M059J (cell line): ENCODE measurements at places on chromosomes 6 and 20.

- DNase-seq = no peak
Observed at GRCh38 chr6:35028781-35029769, 112.1 kb downstream of the TCP11 start.

DNA sequence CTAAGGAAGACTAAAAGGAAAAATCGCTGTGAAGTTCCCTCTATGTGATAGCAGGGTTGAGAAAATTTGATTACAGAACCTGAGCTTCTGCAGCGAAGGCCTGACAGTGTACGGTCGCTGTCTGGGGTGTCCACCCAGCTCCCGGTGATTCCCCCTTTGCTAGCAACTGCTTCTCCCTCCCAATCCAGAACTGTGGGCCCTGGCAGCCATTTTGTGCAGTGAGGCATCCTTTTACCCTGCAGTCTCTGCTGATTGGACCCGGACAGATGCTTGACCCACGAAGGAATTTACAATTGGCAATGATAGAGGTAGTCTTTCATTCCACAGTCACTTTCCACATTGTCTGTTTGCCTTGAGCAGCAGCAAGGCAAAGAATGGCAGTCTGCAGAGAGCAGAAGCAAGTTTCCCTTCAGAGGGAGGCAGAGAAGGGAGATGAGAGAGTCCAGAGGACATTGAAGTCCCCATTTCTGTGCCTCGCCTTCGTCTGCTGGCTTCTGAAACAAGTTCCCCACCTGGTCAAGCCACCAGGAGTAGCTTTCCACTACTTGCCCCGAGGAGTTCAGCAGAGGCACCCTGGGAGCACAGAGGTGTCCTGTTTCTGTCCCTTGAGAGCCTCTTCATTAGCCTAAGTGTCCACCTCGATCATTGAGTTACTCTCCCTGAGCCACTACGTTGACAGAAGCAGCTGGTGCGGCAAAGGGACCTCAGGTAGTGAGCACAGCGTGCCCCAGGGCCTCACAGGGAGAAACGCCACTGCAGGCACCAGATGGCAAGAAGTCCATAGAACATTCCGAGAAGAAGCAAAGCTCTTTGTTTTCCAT is 370.3 kb downstream of the NRN1 start:
- no peak for DNase-seq

DNA sequence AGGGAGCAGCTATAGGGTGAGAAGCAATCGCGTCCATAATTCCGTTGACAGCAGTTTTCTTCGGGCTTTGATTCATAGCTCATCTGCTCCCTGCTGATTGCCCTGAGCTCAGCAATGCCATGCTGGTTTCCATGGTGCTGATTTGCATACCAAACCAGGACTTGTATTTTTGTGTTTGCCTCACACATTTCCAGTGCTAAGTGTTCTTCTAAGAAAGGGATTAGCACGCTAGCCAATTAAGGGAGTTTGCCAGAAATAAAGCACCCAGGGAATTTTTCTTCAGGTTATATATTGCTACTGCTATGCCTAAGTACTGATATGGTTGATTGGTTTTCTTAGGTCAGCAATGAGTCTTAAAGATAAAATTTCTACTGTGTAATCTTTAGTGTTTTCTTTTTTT is 177.6 kb downstream of the PLCB1 start:
- DNase-seq = no peak

GRCh38 chr6:89792881-89793280 is 26.7 kb downstream of the MDN1 start:
- DNase-seq = peak; percentile 23

DNA sequence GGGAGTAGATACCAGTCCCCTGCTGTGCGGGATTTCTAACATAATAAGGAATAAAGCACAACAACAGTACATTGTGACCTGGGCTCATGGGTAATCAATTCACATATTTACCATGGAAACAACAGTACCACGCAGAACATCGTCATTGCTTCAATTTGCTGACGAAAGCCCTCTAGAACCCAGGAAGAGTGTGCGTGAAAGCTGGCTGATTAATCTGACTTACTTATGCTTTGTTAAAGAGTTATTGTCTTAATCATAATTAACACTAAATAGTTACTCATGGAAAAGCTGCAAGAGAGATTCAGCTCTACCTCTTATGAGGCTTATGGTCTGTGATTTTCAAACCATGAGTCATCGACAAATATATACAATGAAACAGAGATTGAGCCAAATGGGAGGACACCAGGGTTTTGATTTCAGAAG is 644.3 kb upstream of the AGPAT4 start:
- DNase-seq = peak; percentile 45

- DNase-seq = no peak
Observed at GRCh38 chr20:63392465-63393365, 31.6 kb upstream of the CHRNA4 start.

GRCh38 chr6:10478187-10479040 is 42.7 kb upstream of the GCNT2 start:
- peak; percentile 68 for DNase-seq

DNA sequence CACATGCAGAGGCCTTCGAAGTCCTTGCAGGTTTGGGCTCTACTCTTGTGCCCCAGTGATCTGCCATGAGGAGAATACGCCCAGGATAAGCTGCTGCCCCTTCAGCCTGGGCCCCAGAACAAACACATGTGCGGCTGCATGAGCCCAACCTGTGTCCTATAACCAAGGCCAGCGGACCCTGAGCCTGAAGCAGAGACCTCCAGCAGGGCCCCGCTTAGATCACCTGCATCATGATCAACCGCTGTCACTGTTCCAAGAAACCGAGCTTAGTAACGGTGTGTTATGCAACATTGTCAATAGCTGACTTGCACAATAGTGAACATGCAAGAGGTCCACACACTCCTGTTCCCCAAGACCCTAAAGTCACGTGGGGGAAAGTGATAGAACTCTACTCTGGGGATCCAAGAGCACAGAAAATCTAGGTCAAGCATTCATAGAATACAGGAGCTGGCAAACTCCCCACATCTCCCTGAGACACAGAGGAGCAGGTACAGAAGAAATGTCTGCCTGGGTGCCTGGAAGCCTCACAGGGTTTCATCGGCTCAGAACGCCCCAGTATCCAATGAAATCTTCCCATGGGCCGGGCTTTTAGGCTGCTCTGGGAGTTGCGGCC is 136.2 kb downstream of the BMP7 start:
- no peak for DNase-seq

DNA sequence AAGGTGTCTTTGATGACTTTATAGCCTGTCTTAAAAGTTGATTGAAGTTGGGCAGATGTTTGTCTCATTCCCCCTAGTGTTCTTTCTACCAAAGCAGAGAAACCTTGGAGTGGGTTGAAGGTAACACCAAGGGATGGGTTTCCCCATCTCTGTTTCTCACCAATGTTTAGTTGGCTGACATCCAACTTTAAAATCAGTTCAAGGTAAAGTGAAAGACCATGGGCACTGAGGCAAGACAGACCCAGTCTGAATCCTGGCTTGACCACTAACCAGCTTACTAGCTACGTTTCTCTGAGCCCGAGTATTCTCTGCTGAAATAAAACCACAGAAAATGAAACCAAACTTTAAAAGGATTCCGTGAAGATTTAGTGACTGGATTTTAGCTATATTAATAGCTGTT is 258.9 kb downstream of the KIF16B start:
- no peak for DNase-seq

DNA sequence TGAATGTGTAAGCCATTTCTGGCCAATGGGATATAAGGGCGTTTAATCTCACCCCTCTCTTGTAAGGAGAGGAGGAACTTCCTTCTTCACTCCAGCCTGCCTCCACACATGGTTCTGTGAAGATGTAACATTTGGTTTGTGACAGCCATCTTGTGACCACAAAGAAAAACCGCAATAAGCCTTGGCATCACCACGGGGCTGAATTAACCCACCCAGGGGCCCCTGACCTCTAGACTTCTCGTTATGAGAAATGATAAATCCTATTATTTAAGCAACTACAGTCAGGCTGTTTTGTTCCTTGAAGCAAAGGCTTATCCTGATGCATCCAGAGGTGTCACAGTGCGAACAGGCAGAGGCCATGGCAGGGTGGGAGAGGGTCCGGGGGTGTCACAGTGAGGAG is 139.7 kb downstream of the CDC5L start:
- no peak for DNase-seq

GRCh38 chr6:134706806-134707205 is 243.1 kb downstream of the ALDH8A1 start:
- no peak for DNase-seq

DNA sequence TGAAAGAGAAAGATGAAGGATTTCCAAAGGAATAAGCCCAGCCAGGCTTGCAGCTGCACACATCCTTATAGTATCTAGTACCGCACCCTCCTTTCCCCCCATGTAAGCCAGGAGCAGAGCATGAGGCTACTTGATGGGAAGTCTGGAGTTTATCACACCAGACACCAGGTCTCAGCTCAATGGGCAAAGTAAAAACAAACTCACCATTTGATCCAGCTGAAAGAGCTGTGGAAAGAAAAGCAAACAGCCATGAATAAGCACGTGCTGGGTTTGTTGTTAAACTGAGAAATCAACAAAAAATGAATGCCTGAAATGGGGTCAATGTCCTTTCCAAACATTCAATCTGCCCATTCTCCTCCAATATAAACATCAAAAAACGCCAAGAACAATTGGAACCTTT is 50.6 kb upstream of the MAP7 start:
- DNase-seq = no peak

DNA sequence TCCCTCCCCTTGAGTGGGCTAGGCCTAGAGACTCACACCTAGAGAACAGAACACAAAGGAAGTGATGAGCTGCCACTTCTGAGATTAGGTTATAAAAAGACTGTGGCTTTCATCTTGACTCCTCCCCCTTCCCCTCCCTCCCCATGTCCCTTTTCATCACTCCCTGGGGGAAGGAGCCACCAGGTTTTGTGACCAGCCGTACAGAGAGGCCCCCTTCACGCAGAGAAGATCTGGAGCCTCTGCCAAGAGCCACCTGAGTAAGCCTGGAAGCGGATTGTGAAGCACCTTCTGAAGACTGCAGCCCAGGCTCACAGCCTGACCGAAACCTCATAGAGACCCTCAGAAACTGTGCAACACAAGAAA is 118.4 kb upstream of the NXT1 start:
- no peak for DNase-seq

DNA sequence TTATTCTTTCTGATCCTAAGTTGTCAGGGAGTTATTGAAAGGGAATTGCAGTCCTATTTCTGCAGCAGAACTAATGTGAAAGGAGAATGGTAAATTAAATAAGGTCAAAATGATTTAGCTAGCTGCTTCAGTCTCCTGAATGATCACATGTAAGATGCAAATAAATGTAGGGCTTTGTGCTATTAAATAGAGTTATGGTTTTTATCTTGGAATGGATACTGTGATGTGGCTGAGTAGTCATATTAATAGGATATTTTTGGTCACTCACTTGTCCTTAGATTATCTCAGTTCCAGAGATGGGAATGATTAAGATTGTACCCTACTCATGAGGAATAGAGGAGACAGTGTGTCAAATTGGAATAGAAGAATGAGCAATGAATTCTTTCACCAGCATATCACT is 129.6 kb downstream of the PLCB4 start:
- DNase-seq = no peak

DNA sequence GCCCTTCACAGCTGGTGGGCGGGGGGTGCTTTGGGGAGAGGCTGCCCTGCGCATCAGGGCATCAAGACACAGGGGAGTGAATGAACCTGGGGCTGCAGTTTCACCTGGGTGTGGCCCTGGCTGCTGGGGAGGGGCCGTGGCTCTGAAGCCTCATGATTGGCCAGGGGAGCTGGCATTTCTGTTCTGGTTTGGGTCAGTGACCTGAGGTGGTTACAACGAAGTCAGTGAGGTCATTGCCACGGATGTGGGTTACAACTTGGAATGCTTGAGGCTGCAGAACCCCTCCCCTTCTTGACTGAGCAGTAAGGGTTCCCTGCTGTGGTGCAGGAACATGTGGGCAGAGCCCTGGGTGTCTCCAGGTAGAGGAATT is 3.0 kb downstream of the TCEA2 start:
- DNase-seq = peak; percentile 99

DNA sequence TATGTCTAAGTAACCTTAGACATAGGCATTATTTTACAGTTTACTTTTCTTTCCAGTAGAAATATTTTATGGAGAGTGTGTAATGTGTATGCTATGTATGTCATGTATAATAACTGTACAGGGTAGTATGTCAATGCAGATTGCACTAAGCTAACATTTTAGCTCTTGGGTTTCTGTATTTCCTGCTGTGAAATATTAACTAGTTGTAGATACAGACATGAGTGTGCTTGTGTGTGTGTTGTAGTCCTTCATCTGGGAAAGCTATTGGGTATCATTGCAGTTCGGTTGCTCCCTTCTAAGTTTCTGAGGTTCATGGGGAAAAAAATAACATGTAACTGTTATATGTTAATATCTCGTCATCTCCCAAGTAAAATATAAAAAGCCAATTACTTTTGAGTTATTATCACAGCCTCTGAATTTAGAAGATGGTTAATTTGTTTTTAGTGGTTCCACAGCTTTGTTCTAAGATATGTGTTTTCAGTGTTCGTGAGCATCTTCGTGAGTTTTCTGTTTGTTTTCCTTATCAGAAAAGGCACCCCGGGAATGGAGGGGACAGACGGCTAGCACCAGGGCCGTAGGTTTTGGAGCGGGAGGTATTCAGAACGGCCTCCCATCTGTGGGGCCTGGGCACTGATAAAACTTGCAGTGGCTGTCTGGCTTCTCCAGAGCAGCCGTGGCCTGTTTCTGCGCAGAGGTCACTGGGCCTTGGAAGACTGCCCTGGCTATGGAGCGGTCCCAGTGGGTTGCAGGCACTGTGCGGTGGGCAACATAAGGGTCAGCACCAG is 215.0 kb downstream of the ARID1B start:
- no peak for DNase-seq

- no peak for DNase-seq
Observed at GRCh38 chr20:44724423-44725091, 9.4 kb downstream of the CCN5 start.

- DNase-seq = peak; percentile 46
Observed at GRCh38 chr6:110875548-110876169, 1.1 kb downstream of the AMD1 start.

- peak; percentile 59 for DNase-seq
Observed at GRCh38 chr20:36541227-36541767, at the start of gene MYL9. TSS of gene MYL9 (plus strand) at chr20:36541519. CDS start at chr20:36544885, 3,366 bp downstream.

DNA sequence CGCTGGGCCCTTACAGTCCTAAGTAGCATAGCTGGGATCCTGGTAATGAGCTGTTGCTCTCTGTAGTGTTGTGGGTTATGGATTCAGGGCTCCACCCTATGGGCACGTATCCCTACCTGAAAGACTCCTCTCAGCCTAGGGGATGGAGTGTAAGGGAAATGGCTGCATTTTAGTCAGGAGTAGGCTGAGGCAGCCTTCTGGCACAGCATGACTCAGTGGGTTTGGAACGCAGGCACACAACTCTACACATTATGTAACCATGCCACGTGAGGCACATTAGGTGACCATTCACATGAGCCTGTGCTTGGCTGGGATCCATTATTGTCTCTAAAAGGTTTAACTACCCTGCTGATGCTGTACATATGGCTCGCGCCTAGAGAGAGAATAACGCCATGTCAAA is 27.8 kb downstream of the HDDC2 start:
- peak; percentile 90 for DNase-seq

GRCh38 chr6:15892369-15892768 is 229.5 kb upstream of the DTNBP1 start:
- no peak for DNase-seq

- DNase-seq = peak; percentile 12
Observed at GRCh38 chr6:122995921-122996793, at the start of gene CLVS2. TSS of gene CLVS2 (plus strand) at chr6:122996235. CDS start at chr6:122997778, 1,543 bp downstream.
